ENCODE measurements at places on chromosomes 1 and 21. TPM values are rescaled to one million over a fixed set of nuclear protein-coding genes. Genes with fewer than 3 reads are reported as not detected.

Gene TSPAN2
- 3.7 TPM for total RNA-seq

Gene RNU1-2
- total RNA-seq = under 0.01 TPM

GRCh38 chr1:234628089-234628488, 18.1 kb upstream of the IRF2BP2 start:
- no peaks in the 10 kb centered on the region for H3K36me3 ChIP-seq
- no peak overlapping the region for H3K27ac ChIP-seq
- H3K4me3 ChIP-seq = no peak overlapping the region
- no peaks in the 10 kb centered on the region for H3K27me3 ChIP-seq
- H3K4me1 ChIP-seq = no peaks in the 10 kb centered on the region
- DNase-seq = no peak

DNA sequence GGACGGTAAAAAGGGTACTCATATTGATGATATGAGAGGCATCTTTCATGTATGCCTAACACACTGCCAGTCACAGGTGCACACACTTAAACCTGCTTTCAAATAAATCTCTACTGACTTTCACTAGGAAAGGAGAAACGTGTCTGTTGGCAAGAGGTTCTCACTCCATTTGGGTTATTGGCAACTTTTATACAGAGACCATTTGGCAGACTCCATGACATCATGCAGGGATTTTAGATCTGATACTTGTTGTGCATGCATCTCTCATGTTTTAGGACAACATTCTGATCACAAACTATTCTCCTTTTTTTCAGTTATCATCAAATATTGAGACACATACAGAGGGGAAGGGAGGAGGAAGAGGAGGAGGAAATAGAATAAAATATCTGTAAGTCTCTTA, 31.5 kb downstream of the RGS7 start:
- no peak for DNase-seq
- no peak overlapping the region for H3K27ac ChIP-seq
- H3K4me1 ChIP-seq = no peaks in the 10 kb centered on the region
- H3K36me3 ChIP-seq = no peaks in the 10 kb centered on the region
- no peaks in the 10 kb centered on the region for H3K27me3 ChIP-seq

DNA sequence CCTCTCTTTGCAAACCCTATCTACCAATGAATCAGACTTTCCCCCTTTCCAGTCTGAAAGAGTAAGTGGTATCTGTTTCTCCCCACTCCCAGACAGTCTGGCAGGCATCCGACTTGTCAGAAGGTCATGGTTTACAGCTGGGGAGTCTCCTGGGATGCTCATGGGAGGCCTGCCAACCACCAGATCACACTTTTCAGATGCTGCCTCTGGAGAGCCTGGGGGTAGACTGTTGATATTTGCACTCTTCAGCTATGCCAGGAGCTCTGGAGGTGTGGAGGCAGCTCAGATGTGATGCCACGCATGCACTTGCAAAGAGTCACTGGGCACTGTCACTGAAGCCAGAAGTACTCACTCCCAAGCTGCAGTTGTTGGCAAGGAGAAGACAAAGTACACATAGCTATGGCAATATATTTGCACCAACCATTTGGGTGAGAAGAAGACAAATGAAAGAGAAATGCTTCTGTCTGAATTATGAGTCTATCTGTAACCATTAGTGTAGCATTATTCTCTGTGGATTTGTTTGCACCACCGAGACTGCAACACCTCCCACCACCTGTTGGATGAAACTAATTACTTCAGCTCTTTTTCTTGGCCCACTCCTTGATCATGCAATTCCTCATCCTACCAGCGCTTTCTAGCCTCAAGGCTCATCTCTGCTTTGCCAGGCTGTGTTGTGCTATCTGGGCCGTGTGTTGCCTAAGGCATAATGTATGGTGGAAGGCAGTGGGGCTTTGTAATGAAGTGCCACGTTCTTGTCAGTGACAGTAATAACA, 133.0 kb upstream of the SPAG17 start:
- H3K27ac ChIP-seq = no peak overlapping the region
- H3K27me3 ChIP-seq = no peaks in the 10 kb centered on the region

- no peak for DNase-seq
- H3K4me1 ChIP-seq = no peaks in the 10 kb centered on the region
- H3K36me3 ChIP-seq = no peaks in the 10 kb centered on the region
- H3K27me3 ChIP-seq = no peaks in the 10 kb centered on the region
- H3K27ac ChIP-seq = no peak overlapping the region
- no peak overlapping the region for H3K4me3 ChIP-seq
These were observed 46.9 kb upstream of the LIN9 start for GRCh38 chr1:226355669-226356551.

Gene RGSL1
- not detected for total RNA-seq

DNA sequence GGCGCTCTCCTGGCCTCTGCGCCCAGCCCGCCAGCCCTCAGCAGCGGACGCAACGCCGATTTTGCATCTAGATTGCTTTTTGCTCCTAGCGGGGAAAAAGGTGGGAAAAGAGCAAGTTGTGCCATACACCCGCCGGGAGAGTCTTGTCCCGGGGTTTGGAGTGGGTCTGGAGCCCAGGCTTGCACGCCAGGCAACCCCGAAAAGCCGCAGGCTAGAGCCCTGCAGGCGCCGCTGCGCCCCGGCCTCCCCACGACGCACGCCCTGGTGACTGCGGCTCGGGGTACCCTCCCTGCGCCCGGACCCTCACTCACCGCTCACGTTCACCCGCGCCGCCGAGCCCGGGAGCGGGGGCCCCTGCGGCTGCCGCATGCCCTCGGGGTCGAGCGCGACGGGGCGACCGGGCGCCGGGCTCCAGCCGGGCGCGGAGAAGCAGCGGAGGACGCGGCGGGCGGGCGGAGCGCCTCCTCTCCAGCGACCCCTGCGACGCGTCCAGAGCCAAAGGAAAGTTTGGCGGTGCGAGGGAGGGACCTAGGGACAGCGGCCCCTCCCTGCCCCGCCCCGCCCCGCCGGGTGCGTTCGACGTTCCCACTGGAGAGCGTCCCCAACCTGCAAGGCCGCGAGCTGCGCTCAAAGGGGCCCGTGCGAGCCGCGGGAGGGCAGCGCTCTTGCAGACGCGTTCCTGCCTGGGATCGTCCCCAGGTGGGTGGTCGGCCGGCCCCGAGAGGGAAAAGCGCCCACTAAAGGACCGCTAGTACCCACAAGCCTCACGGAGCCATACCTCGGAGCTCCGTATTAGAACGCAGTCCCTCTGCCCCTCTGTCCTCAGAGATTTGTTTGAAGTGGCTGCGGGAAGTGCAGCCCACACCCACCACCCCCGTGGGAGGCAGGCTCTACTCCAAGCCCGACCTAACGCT, at the start of gene LPAR3:
Gene LPAR3, minus strand, starts transcription at position 502 of the 914 bp plus-strand sequence. CDS start 27,086 bp downstream, outside the sequence.
- no peaks in the 10 kb centered on the region for H3K36me3 ChIP-seq
- no peak within 1 kb of the TSS for H3K4me3 ChIP-seq
- H3K4me1 ChIP-seq = no peaks in the 10 kb centered on the region
- H3K27ac ChIP-seq = no peak within 1 kb of the TSS
- DNase-seq = no peak

Gene DUSP12
- 44.9 TPM for total RNA-seq

Data from breast epithelium (tissue), 4 donors.